ENCODE measurements at places on chromosomes 6 and 20.

DNA sequence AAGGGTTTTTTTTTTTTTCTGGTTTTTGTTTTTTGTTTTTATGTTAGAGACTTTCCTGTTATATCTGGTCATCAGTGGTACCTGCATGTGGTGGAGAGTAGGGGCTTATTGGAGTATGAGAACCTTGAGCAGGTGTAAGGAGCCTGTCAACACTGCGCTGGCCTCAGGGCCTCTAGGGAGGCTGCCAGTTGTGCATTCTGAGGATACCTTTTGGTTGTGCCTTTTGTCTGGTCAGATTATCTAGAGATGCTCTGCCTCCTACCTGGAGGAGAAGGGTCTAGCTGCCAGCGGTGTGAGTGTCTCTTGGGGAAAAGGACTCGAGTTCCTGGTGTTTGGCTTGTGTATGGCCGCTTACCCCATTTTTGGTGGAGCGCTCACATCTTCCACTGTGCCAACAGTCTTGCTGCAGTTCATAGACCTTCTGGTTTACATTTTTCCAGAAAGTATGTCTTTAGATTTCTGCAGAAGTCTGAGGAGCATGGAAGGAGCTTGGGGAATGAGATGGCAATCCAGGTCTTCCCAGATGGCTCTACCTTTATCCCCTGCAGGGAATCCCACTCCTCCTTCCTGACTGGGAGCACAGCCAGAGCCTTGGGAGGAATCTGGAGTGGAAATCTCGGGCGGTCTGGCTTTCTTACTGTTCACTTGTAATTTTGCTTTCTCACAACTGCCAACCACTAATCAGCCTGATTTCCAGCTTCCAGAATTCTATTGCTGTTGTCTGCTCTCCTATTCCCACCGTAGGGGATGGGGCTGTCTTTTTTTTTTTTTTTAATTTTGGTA lies 49.9 kb downstream of the PTPN1 start:
- no peak for DNase-seq

- no peak for DNase-seq
These were observed 858 bp downstream of the FAM83D start for GRCh38 chr20:38926934-38927616.

DNA sequence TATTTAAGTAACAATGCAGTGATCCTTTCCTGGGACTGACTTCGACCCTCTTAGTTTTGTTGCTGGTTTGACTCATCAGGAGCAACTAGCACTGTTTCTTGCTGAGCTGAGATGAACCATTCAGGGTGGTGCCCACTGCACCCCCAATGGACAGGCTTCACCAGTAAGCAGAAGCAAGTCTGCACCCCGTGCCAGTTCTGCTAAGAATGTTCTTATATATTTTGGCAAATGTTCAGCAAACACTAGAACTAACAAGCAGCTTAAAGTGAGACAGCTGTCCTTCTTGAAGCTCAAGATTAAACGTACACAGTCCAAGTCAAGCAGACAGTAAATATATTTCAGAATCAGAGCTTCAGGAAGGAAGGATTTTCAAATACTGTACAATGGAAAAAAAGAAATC lies 561.3 kb upstream of the CDH4 start:
- DNase-seq: no peak

DNA sequence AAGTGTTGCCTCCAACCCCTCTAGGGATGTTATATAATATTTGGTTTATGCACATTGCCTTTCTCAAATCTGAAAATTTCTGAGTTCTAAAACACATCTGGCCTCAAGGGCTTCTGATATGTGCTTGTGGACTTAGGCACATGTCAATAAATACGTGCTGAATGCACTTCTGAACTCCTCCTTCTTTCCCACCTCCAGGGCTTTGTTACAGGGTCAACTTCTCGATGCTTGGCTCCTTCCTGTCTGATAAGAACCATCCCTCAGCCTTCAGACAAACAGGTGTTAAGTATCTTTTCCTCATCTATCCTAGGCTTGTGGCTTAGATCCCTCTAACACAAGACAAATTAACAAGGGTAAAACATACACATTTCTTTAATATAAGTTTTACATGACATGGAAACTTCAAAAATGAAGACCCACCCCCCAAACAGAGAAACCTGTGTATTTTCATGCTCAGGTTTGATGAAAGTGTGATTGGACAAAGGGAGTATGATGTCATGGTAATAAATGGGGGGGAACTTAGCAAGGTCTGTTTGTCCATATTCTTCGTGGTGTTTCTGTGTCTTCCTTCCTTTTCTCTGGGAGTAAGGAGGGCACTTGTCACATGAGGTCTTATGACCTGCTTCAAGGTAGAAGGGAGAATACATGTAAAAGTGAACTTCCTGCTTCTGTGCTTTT lies 326.9 kb downstream of the CD83 start:
- DNase-seq: no peak

DNA sequence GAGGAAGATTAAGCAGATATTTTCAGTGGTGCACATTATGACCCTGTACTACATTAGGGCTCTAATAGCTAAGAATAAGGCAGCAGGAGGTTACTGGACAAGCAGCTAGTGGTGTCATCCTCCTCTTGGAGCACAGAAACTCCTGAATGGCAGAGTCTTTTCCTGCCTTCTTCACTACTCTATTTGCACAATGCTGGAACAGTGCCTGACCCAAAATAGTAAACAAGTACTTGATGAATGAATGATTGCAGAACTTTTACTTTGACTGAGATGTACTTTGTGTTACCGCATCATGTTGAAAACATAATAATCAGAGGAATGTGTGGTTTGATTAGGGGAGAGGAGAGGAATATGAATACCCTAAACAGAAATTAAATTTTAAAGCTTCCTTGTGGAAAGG lies 30.0 kb upstream of the UST start:
- no peak for DNase-seq

GRCh38 chr6:153301602-153302001 lies 170.5 kb upstream of the RGS17 start:
- no peak for DNase-seq

GRCh38 chr6:87941556-87942358 lies 105.9 kb upstream of the SPACA1 start:
- no peak for DNase-seq

DNA sequence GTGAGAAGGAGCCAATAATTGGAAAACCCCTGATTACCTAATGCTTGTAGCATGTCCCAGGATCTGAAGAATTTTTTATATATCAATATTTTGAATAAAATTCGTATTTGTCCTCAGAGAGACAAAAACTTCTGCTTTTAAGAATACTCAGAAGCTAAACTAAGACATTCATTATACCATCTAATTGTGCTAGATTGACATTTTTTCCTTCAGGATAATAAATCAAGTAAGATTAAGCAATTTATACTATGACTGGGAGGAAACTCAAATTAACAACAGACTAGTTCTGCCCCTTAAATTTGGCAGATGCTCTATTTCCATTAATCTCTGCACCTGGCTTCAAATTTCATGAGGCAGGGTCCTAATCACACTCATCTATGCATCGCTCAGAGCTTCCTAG lies 291.4 kb downstream of the PLCB1 start:
- no peak for DNase-seq

DNA sequence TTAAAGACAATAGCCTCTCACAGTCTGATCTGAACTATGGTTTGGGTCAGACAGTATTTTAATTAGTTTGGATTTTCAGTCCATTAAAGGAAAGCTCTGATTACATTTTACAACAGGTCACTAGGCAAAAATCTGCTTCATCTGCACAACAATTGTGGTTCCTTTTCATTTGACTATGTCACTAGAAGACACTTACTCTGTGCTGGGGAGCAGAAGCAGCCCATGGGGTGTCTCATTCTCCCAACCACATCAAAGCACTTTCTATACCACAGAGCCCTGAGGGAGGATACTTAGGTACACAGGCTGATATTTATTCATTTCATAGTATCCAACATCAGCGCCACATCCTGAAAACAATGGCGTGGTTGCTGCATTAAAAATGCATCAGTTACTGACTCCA lies 36.6 kb upstream of the HDAC2 start:
- DNase-seq: no peak
